Posterior vena cava (tissue), 2 donors: ENCODE measurements at places on chromosomes 7 and 10. TPM values are rescaled to one million over a fixed set of nuclear protein-coding genes. Genes with fewer than 3 reads are reported as not detected.

Gene ACTL6B
- not detected for total RNA-seq

- no peak for DNase-seq
Measured at GRCh38 chr10:85238676-85239075, 910.3 kb downstream of the CCSER2 start.

Gene PDZD7
- total RNA-seq = 0.48 TPM

DNA sequence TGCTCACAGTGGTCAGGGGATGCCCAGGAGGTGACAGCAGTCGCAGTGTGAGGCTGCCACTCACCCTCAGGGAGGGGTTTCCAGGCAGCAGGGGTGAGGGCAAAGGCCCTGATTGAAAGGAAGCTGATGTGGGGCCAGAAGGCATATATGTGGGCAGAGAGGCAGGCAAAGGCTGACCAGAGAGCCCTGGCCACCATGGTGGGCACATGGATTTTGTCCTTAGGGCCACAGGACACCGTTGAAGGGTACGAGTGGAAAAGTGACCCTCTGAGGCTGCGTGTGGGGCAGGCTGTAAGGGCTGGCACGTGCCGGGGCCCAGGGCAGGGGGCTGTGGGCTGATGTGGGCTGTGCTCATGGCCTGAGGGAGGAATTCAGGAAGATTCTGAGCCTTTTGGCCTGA, 57.5 kb upstream of the ZNF32 start:
- no peak for DNase-seq

GRCh38 chr7:98982686-98983085, 104.4 kb downstream of the TRRAP start:
- no peak for DNase-seq

DNA sequence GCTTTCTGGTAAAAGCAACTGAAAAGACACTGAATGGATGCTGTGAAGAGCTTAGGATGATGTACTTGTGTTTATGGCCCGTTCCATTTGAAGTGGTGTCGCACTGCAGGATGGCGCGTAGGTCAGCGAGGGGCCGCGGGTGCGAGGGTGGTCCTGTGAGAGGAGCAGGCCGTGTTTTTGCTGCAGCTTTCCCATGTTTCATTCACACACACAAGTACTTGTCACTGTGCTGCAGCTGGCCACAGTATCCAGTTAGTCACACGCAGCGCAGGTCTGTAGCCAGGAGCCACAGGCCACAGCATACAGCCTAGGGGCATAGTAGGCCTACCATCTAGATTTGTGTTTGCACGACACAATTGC, 23.2 kb downstream of the WIPI2 start:
- peak; percentile 62 for DNase-seq

- no peak for DNase-seq
Measured at GRCh38 chr7:64541438-64542359, 21.2 kb downstream of the ZNF680 start.

Gene PIP
- total RNA-seq = not detected

- no peak for DNase-seq
Measured at GRCh38 chr10:129045599-129045998, 421.4 kb upstream of the MGMT start.

DNA sequence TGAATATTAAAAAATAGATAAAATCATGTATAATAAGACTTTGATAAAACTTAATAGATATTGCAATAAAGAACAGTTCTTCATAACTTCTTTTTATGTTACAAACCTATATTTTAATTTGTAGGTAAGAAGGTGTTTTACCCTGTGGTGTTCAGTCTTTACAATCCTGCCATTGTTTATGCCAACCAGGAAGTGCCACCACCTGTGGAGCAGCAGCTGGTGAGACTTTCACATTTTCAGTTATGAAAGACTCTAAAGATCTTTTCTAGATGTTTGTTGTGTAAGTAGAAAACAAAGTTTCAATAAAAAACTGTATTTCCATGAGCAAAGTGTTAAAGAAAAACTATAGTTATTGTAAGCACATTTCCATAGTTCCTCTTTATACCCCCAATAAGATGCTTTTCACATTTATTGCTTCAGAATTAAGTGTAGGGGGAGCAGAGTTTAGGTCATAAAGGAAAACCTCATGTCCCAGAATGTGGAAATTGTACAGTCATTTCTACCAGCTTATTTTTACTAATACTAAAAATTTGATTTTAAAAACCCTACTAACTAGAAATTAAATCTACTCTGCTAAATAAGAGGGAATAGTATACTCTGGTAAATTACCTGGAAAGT, 28.7 kb downstream of the CSGALNACT2 start:
- DNase-seq = no peak

DNA sequence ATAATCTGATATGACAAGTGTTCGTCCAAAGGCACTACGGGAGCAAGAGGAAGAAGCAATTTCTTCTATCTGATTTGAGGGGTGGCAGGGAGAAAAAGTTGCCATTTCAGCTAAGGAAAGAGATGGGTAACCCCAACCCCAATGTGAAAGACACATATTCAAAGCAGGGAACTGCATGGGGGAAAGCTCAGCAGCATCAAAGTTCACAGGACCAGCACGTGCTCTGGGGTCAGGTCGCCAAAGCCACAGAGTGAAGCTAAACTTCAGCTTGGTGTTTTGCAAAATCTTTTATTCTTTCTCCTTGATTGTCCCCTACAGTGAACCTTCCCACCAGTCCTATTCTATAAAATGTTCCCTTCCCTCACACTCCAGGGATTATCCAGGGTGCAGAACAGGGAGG, 112.8 kb upstream of the PPP2R2D start:
- DNase-seq = no peak

DNA sequence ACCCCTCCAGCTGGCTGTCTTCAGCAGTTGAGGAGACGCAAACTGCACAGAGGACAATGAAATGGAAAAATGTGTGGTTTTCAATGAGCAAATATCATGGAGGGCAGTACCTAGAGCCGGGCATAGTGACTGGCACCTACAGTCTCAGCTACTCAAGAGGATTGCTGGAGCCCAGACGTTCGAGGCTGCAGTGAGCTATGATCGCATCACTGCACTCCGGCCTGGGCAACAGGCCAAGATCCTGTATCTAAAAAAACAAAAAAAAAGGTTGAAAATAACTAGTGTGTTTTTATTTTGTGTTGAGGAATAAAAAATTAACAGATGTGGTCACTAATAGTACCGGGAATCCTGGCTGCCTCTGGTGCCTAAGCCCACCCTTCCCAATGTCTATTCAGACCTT, 345.5 kb downstream of the GALNT17 start:
- DNase-seq = no peak

Gene RSPH10B
- total RNA-seq = not detected

Gene RET
- total RNA-seq = 1.3 TPM

- DNase-seq = no peak
Measured at GRCh38 chr7:128938544-128939074, 882 bp downstream of the IRF5 start.

DNA sequence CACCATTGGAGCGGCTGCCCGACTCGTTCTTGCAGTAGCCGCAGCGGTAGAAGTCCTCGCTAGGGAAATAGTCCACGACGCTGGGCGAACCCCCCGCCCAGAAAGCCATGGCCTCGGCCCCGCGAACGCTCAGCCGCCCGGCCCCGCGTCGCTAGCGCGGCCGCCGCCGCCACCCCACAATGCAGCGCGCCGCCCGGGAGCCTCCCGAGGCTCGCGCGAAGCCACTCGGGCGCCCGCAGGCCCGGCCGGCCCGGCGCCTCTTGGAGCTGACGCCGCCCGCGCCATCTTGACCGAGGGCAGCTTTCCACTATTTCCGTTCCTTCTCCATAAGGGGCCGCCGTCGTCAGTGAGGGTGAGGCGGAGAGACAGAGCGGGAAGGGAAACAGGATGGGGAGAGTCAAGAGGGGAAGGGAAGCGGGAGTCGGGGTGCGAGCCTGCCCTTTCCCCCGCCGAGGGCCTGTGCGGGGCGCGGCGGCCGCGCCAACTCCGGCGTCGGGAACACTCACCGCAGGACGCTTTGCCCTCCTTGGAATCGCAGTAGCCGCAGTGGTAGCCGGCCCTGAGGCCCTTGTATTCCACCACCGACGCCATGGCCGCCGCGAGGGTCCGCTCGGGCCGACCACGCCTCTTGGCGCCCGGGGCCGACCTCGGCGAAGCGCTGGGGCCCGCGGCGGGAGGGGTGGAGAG, at the start of gene ATE1:
Gene ATE1, minus strand, starts transcription at position 191 of the 687 bp plus-strand sequence. Its CDS starts 82 bp downstream, at position 109.
- peak; percentile 96 for DNase-seq

- DNase-seq = no peak
Measured at GRCh38 chr7:55077561-55078410, 59.0 kb downstream of the EGFR start.

Gene CYP3A7
- total RNA-seq = not detected

- DNase-seq = no peak
Measured at GRCh38 chr10:13915710-13916109, 328.9 kb downstream of the PRPF18 start.

GRCh38 chr10:117345143-117345542, 30.1 kb downstream of the PDZD8 start:
- DNase-seq = no peak

- DNase-seq = peak; percentile 94
Measured at GRCh38 chr7:117124591-117125220, 171.4 kb downstream of the ST7 start.

- DNase-seq = no peak
Measured at GRCh38 chr10:95655571-95656290, 780 bp downstream of the ALDH18A1 start.

GRCh38 chr10:48240196-48240595, 34.3 kb downstream of the FRMPD2 start:
- no peak for DNase-seq

DNA sequence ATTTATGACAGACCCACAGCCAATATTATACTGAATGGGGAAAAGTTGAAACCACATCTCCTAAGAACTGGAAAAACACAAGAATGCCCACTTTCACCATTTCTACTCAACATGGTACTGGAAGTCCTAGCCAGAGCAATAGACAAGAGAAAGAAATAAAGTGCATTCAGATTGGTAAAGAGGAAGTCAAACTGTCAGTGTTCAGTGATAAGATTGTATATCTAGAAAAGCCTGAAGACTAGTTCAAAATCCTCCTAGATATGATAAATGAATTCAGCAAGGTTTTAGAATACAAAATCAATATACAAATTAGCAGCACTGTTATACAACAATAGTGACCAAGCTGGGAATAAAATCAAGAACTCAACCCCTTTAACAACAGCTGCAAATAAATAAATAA, 6.9 kb upstream of the ZNF138 start:
- no peak for DNase-seq

GRCh38 chr7:143416565-143417149, 8.0 kb upstream of the EPHA1 start:
- no peak for DNase-seq

Gene ZCCHC24
- 113 TPM for total RNA-seq

Gene LRRC4
- total RNA-seq = 3.4 TPM

Gene OR6B1
- total RNA-seq = not detected

DNA sequence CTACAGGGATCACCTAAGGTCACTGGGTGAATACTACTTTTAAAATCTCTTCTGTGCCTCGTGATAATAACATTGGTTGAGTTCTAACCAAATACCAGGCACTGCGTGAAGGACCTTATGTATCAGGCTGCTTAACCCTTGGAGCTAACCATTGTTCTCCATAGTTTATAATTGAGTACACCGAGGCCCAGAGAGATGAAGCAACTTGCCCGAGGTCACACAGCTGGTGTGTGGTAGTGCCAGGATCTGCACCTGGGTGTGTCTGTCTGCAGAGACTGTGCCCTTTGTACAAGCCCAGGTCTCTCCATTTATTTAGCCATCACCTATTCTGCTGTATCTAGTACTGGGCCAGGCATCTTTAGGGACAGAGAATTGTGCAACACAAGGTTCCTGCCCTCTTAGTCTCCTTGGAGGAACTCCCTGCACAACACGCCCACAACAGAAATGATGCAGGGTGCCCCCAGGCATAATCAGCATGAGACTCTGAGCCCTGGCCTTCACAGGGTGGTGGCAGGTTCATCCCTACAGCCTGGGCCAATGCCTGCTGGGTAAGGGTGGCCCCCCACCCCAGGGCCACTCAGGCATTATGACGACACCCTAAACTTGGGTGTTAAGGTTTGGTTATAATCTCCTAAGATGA, 31.5 kb downstream of the UNC5B start:
- DNase-seq = no peak

GRCh38 chr10:122099562-122099961, 110.6 kb downstream of the TACC2 start:
- DNase-seq = no peak

DNA sequence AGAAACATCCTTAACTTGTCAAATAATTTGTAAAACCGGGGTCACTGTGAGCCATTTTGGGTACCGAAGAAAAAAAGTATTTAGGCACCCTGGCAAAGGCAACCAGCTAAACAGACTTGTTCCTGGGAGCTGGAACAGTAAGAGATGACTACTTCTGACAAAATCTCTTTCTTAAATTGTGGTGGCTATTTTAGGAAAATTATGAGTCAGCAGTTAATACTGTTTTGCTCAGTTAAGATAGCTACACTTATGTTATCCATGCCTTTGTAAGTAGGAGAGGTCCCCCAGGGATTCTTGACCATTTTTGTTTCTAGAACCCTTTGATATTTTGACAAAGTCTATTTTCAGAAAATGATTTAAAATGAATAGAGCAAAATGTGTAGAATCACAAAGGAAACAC, 68.7 kb downstream of the TAX1BP1 start:
- no peak for DNase-seq
